ENCODE measurements at places on chromosomes 7 and 10. TPM values are rescaled to one million over a fixed set of nuclear protein-coding genes. Genes with fewer than 3 reads are reported as not detected.

GRCh38 chr10:95290461-95291364 is at the start of gene PDLIM1:
PDLIM1 (minus strand) TSS chr10:95291003; CDS start chr10:95290915, 88 bp downstream.
- peak; percentile 86 for ATAC-seq

Gene CCSER2
- 43.4 TPM for total RNA-seq

Gene TBC1D12
- 3.6 TPM for total RNA-seq

GRCh38 chr7:16084370-16084769 is 337.0 kb downstream of the CRPPA start:
- ATAC-seq = no peak

GRCh38 chr7:116738378-116738777 is 66.4 kb downstream of the MET start:
- no peak for ATAC-seq

Gene TSPAN12
- 0.92 TPM for total RNA-seq

- no peak for ATAC-seq
Measured at GRCh38 chr10:69860271-69860670, 58.6 kb downstream of the COL13A1 start.

Gene KLF14
- total RNA-seq = not detected

Gene GIMAP6
- 2.4 TPM for total RNA-seq

DNA sequence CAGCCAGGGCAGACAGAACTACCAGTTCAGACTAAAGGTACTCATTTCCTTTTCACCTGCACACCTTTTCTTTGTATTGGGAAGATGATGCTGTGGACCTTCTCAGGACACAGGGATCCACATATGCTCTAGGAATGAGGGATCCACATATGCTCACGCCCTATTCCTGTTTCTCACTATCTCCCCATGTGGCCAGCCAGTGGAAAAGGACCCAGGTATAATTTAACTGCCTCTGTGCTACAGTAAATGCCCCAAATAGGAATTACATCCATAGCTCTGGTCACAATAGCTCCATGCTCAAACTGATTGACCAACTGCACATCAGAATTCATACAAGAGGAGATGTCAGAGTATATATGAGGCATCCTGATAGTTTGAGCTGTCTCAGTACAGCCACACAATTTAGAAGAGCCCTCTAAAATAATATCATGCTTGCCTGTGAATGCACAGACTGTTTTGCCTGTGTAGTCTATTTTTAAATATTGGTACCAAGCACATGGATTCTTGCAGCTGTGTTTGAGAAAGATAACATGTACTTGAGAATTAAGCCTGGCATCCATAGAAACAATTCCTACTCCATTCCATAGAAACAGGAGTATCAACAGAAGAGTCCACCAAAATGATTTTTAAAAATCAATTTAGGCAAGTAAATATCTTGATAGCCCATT is 43.7 kb downstream of the CTTNBP2 start:
- no peak for ATAC-seq

Gene FAM237B
- total RNA-seq = not detected

DNA sequence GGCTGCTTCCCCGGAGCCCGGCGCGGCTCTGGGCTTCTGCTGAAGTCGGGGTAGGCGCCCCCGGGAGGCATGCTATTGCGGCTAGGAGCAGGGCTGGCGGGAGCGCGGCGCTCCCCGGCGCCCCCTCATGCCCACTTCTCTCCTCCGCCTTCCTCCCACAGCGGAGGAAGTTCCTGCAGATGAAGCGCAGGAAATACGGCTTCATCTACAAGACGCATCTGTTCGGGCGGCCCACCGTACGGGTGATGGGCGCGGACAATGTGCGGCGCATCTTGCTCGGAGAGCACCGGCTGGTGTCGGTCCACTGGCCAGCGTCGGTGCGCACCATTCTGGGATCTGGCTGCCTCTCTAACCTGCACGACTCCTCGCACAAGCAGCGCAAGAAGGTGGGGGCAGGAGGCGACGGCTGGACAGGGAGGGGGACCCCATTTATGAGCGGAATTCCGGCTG is 479 bp downstream of the CYP26A1 start:
- no peak for ATAC-seq

DNA sequence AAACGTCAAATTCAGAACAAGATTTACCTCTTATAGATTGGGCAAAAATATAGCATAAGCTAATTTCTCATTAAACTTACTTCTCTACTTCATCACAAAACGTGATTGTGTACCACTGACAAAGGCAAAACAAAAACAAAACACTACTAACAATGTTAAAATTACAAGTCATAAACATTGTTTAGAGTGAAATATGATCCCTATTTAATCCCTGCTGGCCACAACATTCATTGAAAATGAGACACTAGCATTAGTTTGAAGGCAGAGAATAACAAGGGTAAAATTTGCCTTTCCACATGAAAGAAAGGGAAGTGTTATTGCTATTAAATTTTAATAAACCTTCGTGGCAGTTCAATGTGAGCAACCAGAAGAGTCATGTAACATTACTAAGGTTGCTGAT is 45.0 kb downstream of the SEMA3A start:
- ATAC-seq = no peak

- no peak for ATAC-seq
Measured at GRCh38 chr7:37117292-37117691, 331.4 kb downstream of the ELMO1 start.

GRCh38 chr10:24947304-24948097 is 4.9 kb downstream of the PRTFDC1 start:
- ATAC-seq = no peak

GRCh38 chr10:35378541-35379210 is 42.4 kb downstream of the CCNY start:
- no peak for ATAC-seq

- no peak for ATAC-seq
Measured at GRCh38 chr7:12052211-12052610, 158.9 kb upstream of the TMEM106B start.

Gene CYP2C19
- 1.4 TPM for total RNA-seq

Gene SAMD9L
- total RNA-seq = 4.6 TPM

GRCh38 chr10:132674311-132674710 is 111.6 kb downstream of the NKX6-2 start:
- no peak for ATAC-seq

Gene CDC14C
- total RNA-seq = not detected

DNA sequence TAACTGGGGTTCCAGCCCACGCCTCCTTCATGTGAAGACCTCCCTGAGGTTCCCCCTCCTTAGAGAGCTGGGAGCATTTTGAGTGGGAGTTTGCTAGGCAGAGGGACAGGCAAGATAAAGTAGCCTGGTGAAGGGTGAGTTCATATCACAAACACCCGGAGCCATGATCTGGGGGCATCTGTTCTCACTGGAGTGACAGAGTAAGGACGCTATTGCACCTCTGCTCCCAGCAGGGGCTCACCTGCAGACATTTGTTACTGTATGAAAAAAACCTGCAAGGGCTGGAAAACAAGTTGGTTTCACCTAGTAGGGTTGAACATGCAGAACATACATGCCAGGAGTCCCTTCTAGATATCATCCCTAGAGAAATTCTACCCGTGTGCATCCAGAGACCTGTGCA is 88.4 kb downstream of the CARD11 start:
- no peak for ATAC-seq

- ATAC-seq = no peak
Measured at GRCh38 chr7:88172842-88173241, 47.0 kb downstream of the SRI start.

DNA sequence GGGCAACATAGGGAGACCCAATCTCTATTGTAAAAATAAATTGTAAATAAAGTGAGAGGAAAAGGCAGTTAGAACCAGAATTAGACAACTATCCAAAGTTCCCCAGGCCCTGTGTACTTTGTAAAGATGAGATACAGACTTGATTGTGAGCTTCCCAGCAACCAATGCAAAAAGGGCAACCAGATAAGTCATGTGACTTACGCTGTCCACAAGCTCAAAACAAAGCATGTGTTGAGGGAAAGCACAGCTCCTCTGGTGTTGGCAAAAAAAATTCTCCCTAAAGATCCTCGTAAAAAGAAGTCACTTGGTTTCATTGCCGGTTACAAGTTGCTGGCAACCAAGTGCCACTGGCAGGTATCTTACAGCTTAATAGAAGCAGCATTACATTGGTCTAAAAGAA is 154.0 kb downstream of the CUX1 start:
- ATAC-seq = no peak

DNA sequence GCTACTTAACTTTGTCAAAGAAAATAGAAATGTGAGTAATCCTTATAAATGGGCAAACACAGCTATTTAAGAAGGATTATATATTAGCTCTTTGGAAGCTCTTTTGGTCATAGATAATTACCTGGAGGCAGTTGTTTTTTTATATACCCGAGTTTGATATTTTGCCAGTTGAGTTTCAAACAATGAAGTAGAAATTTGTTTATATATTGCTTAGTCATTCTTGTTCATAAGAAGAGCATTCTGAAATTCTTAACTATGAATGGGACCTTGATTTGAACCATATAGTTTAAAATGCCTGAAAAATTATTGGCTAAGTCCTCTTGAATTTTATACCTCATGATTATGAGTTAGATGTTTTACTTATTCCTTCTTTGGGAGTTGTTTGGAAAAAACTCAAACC is 36.4 kb downstream of the MINPP1 start:
- no peak for ATAC-seq

Gene SEMA3E
- 0.44 TPM for total RNA-seq

- ATAC-seq = no peak
Measured at GRCh38 chr10:35202050-35202449, 75.4 kb downstream of the CREM start.

DNA sequence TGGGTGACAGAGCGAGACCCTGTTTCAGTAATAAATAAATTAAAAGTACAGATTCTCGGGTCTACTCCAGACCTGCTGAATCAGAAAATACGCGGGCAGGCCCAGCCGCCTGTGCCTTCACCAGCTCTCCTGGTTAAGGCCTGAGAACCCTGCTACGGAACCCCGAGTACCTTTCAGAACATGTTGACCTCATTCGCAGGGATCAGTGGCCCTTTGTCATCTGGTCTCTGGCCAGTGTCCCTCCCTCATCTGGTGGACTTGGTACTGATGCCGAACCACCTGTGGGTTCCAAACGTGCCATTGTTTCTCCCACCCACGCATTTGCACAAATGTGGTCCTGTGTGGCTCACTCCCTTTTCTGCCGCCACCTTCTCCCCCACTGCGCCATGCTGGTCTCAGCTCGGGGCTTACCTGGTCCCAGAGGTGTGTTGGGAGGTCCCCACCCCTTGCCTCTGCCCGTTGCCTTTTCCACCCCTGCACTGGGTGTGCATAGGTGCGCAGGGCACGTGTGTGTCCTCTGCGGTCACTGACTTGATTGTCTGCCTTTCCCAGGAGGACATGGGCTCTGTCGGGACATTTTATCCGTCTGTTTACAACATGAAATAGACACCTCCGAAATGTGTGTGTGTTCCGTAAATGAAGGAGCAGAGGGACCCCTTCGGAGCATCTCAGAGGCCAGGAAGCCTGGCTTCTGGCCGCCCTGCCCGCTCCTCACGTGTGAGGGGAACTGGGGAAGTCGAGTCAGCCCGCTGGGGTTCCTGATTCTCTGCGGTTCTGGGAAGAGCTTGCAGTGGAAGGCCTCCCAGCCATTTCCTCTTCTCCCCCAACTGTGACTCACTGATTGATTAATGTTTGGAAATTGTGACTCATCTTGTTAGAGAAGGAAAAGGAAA is 135.2 kb downstream of the CUX1 start:
- peak; percentile 62 for ATAC-seq

GRCh38 chr7:98868450-98868849 is 1.4 kb downstream of the TMEM130 start:
- ATAC-seq = no peak

- peak; percentile 98 for ATAC-seq
Measured at GRCh38 chr7:117673367-117673766, 193.5 kb downstream of the CFTR start.

Gene FGFBP3
- 0.56 TPM for total RNA-seq

- ATAC-seq = peak; percentile 52
Measured at GRCh38 chr10:75019370-75019769, 92.1 kb upstream of the SAMD8 start.

DNA sequence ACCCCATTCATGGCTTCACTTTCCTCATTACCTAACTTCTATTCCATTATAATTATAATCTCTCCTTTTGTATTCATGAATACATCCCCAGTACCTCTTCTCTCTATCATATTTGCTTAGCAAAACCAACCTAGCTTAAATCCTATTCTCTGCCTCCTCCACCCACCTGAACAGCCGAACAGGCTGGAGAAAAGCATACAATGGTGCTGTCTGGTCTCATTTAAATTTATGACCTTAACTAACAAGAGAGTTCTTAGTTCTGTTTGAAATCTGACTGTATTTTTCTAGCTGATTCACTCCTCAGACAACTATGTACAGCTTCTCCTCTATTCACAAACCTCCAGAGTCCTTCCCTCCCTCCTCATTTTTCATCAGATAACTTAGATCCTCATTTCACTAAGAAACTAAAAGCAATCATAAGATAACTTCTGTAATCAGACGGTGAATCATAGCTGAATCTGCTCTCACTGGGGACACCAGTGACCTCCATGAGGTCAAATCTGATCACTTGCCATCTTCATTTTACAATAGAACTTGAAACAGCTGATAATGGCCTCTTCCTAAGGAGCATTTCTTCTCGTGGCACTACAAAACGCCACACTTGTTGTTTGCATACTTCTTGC is 233.9 kb upstream of the AOAH start:
- no peak for ATAC-seq

DNA sequence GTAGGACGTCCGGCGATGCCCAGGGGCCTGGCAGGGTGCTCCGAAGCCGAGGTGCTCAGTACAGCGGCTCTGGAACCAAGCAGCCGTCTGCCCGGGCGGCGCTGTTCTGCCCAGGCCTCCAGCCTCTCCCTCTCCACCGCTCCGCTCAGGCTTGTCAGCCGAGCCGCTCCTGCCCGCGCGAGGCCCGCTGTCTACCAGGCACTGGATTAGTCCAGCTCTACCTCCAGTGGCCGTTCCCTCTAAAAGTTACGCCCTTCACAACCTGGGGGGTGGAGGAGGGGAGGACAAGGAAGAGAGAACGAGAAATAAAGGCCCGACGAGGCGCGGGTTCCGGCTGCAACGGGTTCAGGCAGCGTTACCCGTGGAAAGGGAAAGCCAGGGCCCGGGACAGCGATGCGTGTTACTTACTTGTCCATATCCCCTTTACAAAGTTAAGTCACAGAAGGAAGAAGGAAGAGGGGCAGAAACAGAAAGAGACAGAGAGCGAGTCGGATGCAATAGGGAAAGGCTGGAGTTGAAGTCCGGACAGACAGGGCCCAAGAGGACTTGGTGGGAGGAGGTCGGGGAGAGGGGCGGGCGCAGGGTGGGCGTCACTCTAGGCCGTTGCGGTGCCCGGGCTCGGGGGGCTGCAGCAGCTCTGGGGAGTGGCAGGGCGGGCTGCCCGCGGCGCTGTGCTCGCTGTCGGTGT is 2.8 kb downstream of the SP8 start:
- peak; percentile 84 for ATAC-seq

DNA sequence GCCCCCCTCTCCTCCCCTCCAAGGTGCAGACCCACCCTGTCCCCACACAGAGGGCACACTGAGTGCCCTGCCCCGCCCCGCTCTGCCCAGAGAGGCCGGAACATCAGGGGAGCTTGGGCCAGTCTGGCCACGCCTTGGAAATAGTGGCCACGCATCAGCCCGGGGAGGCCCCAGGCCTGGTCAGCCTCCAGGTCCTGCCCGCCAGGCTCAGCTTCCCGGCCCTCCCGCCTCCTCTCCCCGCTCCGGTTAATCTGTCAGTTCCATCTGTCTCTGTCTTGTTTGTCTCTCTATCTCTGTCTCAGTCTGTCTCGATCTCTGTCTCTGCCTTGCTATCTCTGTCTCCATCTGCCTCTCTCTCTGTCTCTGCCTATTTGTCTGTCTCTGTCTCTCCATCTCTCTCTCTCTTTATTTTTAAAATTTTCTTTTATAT is 28.9 kb upstream of the TNRC18 start:
- peak; percentile 8 for ATAC-seq

Gene ELFN1
- 0.68 TPM for total RNA-seq

Data from esophagus mucosa (tissue), 1 donor.